Stimulated activated CD8-positive, alpha-beta memory T cell treated with anti-CD3 and anti-CD28 coated beads, Interleukin-15, amount 100 ng/mL, for 48 hours (primary cell): ENCODE measurements at places on chromosomes 3 and 15.
A peak's percentile ranks its signal among the peaks of the same experiment; 100 is the strongest.

GRCh38 chr15:77076323-77076915 is 5.5 kb upstream of the TSPAN3 start:
- no peak for DNase-seq

- DNase-seq, result no peak
Measured at GRCh38 chr15:61367953-61368352, 138.9 kb upstream of the RORA start.

- no peak for DNase-seq
Measured at GRCh38 chr3:124700880-124701684, 29.2 kb upstream of the UMPS start.

GRCh38 chr3:187369089-187369447 is 883 bp downstream of the RTP4 start:
- no peak for DNase-seq

GRCh38 chr15:67967871-67968431 is 86.2 kb upstream of the PIAS1 start:
- DNase-seq, result no peak

DNA sequence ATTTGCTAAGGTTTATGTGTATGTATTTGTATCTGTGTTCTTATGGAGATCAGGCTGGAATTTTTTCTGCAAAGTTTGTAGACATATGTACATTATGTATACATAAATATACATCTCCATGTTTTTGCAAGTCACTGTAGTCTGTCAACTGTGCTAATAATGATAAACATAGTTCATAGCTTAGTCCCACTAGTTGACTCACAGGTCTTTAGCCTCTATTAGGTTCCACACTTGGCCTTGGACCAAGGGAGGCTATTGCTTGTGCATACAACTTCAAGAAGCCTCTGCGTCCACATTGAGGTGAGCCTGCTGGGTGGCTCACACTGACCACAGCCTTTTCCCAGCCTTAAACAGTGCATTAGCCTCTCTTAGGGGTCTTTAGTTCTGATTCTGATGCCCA is 243.8 kb upstream of the PEX5L start:
- no peak for DNase-seq

DNA sequence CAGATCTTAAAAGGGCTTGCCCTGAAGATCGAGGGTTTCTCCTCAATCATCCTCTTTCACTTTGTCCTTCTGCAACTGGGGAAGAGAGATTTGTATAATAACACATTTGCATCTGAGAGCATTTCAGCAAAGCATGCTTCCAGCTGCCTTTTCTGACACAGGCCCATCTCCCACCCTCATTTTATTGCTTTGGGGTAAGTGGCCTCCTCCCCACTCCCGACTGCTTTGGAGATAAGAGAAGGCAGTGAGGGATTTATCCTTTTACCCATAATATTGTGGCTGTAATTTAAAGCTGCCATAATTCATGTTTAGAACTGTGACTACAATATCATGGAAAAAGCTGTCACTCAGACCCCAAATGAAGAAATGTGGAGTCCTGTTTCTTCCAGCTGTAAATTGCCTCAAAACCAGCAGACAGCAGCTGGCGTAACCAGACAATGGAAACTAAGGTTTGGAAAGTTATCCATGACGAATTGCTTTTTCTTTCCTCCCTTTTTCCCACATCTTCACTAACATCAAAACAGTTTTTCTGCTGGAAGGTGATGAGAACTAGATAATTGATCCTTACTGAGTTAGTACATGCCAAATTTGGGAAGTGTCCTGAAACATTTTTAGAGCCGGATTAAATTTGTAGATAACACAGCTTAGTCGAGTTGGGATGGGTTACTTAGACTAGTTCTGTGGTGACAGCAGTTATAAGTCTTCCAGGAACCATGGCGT is 104.2 kb upstream of the PFN2 start:
- no peak for DNase-seq

DNA sequence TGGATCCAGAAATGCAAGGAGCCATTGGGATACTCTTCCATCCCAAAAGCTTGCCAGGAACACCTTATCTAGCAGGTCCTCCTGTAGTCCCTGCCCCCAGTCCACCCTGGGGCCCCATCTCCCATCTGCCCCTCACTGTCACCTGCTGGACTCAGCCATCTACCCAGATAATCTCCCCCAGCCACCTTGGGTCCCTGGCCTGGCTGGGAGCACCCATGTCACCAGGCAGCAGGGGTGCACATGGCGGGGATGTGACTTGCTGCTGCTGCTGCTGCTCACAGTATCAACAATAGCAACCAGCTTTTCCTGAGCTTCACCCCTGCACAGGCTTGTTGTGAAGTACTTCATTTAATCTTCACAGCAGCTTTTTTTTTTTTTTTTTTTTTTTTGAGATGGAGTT is 12.6 kb downstream of the PTH1R start:
- no peak for DNase-seq

- DNase-seq, result no peak
Measured at GRCh38 chr15:86316726-86317383, 237.2 kb downstream of the AGBL1 start.

GRCh38 chr3:194661946-194662345 is 10.0 kb downstream of the LSG1 start:
- DNase-seq, result no peak

DNA sequence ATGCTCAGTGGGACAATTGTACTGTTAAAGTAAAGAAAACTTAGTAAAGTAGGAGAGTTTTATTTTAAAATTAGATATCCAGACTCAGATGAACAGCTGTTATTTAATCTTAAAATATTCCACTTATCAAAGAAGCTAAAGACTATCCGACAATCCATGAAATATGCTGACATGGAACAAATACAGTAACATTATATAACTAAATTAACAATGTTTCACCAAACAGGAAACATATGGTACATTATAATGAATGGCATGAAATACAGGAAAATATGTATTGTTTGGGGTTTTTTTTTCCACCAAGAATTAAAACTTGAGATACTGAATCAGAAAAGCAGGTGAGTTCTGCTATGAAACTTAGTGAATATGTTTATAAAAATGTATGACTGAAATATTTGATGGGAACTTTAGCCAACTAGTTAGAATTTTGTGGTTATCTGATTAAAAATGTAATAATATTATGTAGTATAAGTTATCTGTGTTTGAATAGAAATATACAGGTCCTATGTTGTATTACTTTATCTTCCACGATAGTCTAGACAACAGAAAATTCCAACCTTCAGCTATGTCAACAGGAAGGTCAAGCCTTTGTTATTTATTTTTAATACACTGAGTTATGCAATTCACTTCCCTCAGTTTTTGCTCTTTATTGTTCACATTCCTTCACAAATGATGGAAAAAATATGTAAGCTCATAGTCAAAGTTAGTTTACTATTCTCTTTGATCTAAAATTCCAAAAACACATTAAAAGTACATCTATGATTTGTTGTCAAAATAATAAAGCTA is 72.7 kb downstream of the UACA start:
- no peak for DNase-seq

GRCh38 chr3:183193762-183194689 is 31.5 kb upstream of the LAMP3 start:
- no peak for DNase-seq

DNA sequence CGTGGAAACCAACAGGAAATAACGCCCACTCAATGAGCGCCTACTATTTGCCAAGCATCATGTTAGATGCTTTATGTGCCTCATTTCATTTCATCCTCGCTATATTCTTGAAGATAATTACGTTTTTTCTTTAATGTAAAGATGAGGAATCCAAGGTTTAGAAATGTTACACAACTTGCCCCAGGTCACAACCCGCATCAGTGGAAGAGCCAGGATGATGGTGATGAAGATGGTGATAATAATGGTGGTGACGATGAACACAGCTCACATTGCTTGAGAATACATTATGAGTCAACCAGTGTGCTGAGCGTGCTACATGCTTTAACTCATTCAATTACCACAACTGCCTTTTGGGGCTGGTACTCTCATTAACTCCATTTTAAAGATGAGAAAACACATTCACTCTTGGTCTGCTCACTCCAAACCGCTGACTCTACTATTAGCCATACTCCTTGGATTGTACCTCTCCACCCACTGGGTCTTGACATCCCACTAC is 21.5 kb upstream of the MYO1E start:
- DNase-seq, result no peak

GRCh38 chr3:95350049-95350448 is 1287.2 kb downstream of the NSUN3 start:
- DNase-seq, result no peak

DNA sequence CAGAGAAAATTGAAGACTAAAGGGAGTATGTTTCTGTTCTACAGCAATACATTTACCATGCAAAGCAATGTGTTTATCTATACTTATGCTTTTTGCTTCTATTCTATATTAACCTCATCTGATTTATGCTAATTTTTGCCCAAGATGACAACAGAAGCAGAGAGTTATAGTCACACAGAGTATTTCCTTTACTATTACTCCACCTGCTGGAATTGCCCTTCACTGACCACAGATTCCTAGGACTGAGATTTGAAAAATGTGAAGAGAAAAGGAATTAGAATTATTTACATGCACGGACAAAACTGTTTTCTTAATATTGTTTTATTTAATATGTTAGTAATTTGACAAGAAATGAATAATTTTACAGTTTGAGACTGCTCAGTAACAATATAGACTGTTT is 745.6 kb downstream of the VGLL3 start:
- no peak for DNase-seq

- DNase-seq, result no peak
Measured at GRCh38 chr3:195114786-195115599, 156.0 kb downstream of the XXYLT1 start.

DNA sequence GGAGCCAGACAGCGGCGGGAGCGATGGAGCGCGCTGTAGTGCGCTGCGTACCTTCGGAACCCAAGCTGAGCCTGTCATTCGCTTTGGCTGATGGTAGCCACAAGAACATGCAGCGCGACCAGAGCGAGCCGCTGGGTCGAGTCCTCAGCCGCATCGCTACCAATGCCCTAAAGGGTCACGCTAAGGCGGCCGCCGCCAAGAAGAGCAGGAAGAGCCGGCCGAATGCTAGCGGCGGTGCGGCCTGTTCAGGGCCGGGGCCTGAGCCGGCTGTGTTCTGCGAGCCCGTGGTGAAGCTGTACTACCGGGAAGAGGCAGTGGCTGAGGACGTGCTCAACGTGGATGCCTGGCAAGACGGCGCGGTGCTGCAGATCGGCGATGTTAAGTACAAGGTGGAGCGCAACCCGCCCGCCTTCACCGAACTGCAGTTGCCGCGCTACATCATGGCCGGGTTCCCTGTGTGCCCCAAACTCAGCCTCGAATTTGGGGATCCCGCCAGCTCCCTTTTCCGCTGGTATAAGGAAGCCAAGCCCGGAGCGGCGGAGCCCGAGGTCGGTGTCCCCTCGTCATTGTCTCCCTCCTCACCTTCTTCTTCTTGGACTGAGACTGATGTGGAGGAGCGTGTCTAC is 498 bp downstream of the PDE12 start:
- DNase-seq, result peak; percentile 21

GRCh38 chr3:4387210-4388204 is 79.6 kb downstream of the SUMF1 start:
- DNase-seq, result no peak

GRCh38 chr15:64493641-64494040 is 33.3 kb downstream of the ZNF609 start:
- no peak for DNase-seq

DNA sequence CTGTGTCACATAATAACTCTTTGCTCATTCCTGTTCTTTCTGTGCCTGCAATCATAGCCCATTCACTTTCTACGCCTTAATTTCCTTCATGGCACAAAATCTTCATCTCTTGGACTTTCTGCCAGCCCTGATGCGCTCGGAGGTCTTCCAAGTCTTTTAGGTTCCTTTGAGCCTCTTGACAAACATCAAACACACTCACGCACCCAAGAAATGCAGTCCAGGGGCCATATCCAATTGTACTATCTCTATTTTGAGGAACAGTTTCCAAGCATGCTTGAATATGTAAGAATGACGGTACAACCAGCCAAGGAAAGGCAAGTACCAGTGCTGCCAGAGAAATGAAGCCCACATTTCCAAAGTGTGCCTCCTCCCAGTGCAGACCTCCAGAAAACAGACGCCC is 234.1 kb downstream of the MEX3B start:
- DNase-seq, result no peak

DNA sequence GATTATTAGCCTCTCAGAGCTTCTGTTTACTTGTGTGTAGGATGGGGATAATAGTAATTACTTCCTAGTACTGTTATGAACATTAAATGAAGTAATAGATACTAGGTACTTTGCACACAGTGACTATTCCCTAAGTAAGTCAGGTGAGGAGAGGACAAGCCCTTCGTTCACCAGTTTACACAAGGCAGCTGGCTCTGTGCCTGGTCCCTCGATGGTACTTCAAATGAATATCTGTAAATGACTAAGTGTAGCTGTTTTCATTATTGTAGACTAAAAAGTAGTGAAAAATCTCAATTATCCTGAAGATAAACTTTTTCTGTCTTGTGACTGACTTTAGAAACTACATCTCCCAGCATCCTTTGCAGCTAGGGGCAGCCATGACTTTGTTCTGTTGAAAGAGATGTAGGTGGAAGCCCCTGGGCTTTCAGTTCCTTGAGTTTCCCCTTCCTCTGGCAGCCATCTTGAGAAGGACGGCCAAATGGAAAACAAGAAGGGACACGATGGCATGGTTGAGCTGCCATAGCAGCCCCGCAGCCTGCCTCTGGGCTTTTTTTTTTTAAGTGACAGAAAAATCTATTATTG is 11.7 kb upstream of the WNT7A start:
- DNase-seq, result no peak

GRCh38 chr15:31571676-31572075 is 245.0 kb downstream of the KLF13 start:
- no peak for DNase-seq

DNA sequence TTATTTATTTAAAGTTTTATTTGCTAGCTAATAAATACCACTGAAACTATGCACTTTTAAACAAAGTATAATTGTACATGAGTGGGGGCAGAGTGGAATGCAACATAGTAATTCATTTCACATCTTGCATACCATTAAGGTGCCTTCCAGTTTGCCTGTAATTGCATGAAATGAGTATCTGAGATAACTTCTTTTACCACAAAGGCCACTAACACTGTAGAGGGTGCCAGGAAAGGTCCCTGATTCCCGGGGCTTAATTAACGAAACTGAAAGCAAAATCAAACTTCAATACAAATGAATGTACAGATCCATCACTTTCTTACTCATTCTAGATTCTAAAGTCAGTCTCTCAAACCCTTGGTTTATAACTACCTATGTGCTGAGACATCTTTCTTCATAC is 2.1 kb downstream of the CD47 start:
- peak; percentile 22 for DNase-seq

GRCh38 chr3:195102609-195103467 is 168.1 kb downstream of the XXYLT1 start:
- DNase-seq, result no peak

DNA sequence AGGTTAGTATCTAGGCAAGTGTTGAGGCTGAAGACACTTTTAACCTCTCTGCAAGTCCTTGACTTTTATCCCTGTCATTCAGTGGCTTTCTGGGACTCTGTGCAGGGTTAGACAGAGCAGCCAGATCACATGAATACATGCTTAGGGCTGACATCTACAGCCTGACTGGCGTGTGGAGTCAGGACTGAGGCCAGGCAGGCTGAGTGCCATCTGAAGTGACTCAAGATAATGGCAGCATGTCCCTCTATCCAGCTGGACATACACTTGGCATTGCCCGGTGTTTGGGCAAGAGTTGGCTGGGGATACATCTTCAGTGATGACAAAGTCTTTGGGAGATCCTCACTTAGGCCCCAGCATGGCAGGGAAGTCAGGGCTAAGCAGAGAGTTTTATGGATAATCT is 22.4 kb downstream of the DUOX2 start:
- no peak for DNase-seq
